Renal cortex interstitium (tissue), 15 donors: ENCODE measurements at places on chromosomes 7 and 10. TPM values are rescaled to one million over a fixed set of nuclear protein-coding genes. Genes with fewer than 3 reads are reported as not detected.

CSGALNACT2 gene
- 20.7 TPM for polyA plus RNA-seq

TBC1D12 gene
- 22.4 TPM for polyA plus RNA-seq

LRRN3 gene
- polyA plus RNA-seq = 3.9 TPM

C7orf33 gene
- not detected for polyA plus RNA-seq

PIP gene
- not detected for polyA plus RNA-seq

FAM25A gene
- polyA plus RNA-seq = not detected

INPP5F gene
- 62.7 TPM for polyA plus RNA-seq

COL17A1 gene
- 0.65 TPM for polyA plus RNA-seq

AKR1C8 gene
- polyA plus RNA-seq = 0.36 TPM

HOXA5 gene
- polyA plus RNA-seq = 71.1 TPM

PLXDC2 gene
- 32.2 TPM for polyA plus RNA-seq

CASTOR2 gene
- 6.4 TPM for polyA plus RNA-seq

FAM25C gene
- polyA plus RNA-seq = not detected

PMPCB gene
- 95.0 TPM for polyA plus RNA-seq

NANOS1 gene
- 4.8 TPM for polyA plus RNA-seq

VWDE gene
- 5.3 TPM for polyA plus RNA-seq

ZKSCAN5 gene
- polyA plus RNA-seq = 15.3 TPM

DLX6 gene
- polyA plus RNA-seq = not detected

KNDC1 gene
- 9.1 TPM for polyA plus RNA-seq

FAM241B gene
- polyA plus RNA-seq = 10.0 TPM

OGDHL gene
- 60.0 TPM for polyA plus RNA-seq

DNTT gene
- polyA plus RNA-seq = 0.20 TPM

WNT8B gene
- 0.92 TPM for polyA plus RNA-seq

ANK3 gene
- polyA plus RNA-seq = 163 TPM

DKK1 gene
- polyA plus RNA-seq = 34.8 TPM

MUC3A gene
- 1.2 TPM for polyA plus RNA-seq

OR2F2 gene
- not detected for polyA plus RNA-seq

CALML3 gene
- polyA plus RNA-seq = not detected
